ENCODE measurements at places on chromosomes 16 and 17.

DNA sequence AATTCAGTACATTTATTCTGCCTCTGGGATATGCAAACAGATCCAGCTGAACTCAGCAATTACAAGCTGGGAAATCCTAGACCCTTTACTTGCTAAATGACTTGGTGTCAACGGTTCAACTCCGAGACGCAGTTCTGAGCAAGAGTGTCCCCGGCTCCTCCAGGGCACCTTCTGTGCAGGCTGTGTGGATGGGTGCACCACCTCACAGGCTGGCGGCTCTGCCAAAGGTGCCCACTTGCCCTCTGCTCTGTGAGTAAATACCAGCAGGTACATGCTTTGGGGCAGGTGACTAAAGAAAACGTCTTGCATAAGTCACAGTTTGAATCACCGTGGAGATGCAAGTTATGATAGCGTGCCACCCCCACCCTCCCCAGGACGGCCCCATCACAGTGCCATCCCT, 23.3 kb downstream of the MAP1LC3B start:
- no peak for DNase-seq

DNA sequence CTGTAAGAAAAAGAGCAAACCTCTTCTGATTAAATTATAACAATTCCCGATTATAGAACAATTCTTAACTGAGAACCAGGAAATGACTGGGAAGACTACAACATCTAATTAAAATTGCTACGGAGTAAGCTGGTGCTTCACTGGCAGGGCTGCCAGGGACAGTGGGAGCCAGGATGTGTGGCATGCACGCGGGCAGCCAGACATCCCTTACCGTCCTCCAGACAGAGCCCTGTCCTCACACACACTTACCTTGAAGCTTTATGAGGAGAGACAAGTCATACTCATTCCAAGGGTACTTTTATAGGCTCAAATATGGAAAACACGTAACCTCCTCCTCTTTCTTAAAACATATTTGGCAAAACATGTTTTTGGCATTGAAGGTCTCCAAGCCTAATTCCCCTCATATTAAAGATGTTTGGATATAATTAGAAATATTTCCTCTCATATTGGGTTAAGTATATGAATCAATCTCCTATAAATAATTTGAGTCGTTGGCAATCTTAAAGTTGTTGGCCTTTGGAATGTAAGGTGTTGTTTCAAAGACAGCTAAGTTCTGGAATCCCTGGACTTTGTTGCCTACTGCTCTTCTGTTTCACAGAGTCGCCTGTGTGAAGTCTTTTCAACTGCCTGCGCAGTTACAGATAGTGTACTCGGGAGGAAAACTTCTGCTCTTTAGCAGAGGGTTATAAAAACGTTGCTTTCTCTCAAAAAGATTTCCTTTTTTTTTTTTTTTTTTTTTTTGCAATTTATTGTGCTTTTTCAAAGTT, at the start of gene MYH1:
Gene MYH1, minus strand, starts transcription at position 272 of the 767 bp plus-strand sequence. CDS start 1,900 bp downstream, outside the sequence.
- no peak for DNase-seq

DNA sequence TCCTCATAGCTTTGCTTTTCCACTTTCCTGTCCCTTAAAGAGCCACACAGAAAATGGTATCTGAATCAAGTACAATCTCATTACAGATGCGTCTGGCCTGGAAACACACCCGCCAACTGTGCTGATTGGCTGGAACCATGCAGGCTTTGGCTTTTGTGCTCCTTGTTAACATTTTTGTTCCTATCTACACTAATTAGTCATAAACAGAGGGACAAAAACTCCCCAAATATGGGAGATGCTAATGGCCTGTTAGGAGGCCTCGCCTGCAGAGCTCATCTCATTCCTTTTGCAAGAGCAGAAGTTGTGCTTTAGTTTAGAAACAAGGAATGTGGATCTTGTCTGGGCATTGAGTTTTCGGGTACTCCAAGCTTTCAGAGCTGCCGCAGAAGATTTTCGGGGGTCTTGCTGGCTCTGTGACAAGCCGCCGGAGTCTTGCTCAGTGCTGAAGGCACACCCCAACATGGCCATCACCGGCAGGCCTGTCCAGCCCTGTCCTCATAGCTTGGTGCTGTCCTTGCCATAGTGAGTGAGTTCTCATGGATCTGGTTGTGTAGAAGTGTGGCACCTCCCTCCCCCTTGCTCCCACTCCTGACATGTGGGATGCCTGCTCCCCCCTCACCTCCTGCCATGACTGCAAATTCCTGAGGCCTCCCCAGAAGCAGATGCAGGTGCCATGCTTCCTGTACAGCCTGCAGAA, 69.8 kb downstream of the METRNL start:
- DNase-seq = no peak

DNA sequence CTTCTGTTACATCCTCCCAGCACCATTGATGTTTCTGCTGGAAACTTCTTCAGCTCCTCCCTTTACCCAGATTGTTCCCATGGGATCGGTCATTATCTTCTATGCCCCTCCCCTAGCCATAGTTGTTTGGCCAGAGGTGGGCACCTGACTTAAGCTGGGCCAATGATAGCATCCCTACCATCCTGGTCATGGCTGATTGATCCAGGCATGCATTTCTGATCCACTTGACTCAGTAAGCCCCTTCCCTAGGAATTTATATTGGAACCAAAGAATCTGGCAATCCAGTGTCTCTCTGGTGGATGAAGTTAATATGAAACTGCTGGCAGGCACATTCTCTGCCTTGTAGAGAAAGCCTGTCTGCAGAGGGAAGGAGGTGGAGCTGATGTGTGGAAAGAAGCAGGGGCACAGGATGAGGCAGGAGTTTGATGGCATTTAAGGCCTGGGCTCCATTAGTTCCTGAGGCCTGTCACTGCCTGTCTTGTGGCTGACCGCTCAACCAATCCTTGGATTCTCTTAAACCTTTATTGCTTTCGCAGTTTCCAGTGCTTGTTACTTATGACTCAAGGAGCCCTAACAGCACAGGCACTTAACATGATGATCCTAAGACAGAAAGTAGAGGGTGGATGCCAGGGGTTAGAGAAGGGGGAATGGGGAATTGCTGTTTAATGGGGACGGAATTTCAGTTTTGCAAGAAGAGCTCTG, 152.4 kb downstream of the ABCC12 start:
- DNase-seq = no peak

GRCh38 chr16:16797239-16797638, 418.3 kb downstream of the NPIPA7 start:
- no peak for DNase-seq

DNA sequence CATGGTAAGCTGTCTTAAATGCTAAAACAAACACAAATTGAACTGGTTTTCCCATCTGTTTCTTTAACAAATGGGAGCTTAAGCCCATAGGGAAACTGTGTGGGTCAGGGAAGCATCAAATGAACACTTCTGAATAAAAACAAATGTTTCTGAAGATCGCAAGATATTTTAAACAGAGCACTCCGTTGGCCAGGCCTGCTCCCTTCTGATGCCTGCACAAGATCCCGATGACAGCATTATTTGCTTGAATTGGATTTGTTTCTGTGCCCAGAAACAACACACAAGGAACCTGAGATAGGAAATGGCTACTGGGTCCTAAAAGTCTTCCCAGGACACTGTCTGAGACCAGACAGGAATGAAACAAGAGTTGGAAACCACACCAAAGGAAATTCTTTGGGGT, 425.8 kb upstream of the ZFHX3 start:
- DNase-seq = no peak

GRCh38 chr17:73600103-73600871, 44.0 kb downstream of the SDK2 start:
- no peak for DNase-seq

DNA sequence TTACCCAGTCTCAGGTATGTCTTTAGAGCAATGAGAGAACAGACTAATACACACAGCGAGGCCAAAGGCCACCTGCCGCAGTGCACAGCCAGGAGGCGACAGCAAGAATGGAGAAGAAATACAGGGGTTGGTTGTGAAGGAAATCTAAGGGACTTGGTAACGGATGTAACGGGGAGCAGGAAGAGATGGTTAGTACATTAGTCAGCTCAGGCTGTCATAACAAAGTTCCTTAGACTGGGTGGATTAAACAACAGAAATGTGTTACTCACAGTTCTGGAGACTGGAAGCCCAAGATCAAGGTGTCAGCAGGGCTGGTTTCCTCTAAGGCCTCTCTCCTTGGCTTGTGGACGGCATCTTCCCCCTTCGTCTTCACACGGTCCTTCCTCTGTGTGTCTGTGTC, 47.1 kb downstream of the TVP23C start:
- DNase-seq = no peak

DNA sequence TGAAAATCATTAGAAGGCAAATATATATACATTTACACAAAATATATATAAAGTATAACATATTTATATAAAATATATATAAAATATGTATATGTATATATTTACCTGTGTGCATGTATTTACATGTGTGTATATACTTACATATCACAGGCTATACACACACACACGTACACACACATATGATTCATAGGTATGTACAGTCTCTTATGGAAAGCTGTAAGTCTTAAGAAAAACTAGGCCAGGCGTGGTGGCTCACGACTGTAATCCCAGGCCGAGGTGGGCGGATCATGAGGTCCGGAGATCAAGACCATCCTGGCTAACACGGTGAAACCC, 14.7 kb downstream of the TOM1L2 start:
- DNase-seq = no peak

GRCh38 chr17:79169366-79169765, 94.7 kb downstream of the ENGASE start:
- DNase-seq = no peak

DNA sequence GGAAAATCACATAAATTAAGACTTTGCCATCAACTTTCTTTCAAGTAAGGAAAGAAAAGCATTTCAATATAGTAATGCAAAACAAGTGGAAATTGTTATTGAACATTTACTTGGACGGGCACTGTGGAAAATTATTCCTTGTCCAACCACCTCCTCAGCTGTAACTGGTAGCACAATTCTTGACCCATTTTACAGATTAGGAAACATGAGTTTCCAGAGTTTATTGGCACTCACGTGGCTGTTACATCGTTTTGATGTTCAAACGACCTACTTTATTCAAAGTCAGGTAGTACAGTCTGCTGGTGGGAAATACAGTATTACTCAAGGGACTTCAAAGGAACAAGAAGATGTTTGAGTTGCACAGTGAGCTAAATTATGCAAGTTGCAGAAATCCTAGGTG, 866 bp upstream of the PCTP start:
- no peak for DNase-seq

DNA sequence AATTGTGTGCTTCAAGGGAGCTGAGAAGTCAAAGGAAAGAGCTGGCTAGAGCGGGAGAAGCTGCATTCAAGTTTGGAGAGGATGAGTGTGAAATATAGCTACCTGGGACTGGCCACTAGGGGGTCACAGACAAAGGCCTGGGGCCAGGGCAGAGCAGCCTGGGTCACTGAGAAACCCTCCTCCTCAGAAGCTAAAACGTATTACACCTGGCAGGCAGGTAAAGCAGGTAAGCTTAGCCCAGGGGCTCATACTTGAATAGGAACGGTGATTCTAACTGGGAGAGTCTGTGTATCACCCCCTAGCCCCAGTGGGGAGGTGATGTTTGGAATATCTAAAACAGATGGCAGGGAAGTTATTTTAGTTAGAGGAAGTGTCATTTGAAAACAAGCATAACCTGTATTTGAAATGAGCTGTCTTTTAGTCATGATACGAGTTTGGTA, 6.8 kb downstream of the KRT37 start:
- no peak for DNase-seq

DNA sequence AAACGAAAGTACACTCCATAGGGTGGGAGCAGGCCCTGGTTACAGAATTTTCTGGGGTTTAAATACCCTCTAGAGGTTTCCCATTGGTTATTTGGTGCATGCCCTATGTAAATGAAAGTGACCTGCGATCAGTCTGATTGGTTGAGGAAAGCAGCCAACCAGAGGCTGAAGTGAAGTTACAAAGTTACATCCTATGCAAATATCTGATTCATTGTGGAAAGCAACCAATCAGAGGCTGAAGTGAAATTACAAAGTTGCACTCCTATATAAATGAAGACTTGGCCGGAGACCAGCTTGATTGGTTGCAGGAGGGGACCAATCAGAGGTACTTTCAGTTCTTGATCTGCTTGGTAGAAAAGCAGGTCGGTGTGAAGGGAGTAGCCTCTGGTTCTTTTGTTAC, 24.4 kb downstream of the NAA60 start:
- DNase-seq = no peak

DNA sequence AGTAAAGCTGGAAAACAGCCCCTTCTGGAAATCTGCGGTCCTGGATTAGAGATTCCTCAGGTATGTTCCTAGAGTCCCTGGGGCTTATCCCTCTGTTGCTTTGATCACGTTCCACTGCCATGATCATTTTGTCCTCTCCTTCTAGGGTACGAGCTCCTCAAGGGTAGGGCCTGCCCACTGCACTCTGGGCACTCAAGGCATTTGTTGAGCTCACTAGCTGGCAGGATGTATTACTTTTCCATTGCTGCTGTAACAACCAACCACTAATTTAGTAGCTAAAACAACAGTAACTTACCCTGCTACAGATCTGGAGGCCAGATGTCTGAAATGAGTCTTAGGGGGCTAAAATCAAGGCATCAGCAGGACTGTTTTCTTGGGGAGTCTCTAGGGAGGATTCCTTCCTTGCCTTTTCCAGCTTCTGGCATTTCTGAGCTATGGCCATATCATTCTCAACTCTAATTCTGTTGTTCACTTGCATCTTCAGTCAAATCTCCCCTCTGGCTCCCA, 65.7 kb downstream of the ARSG start:
- no peak for DNase-seq

GRCh38 chr17:32569171-32570080, 82.6 kb downstream of the CDK5R1 start:
- no peak for DNase-seq

DNA sequence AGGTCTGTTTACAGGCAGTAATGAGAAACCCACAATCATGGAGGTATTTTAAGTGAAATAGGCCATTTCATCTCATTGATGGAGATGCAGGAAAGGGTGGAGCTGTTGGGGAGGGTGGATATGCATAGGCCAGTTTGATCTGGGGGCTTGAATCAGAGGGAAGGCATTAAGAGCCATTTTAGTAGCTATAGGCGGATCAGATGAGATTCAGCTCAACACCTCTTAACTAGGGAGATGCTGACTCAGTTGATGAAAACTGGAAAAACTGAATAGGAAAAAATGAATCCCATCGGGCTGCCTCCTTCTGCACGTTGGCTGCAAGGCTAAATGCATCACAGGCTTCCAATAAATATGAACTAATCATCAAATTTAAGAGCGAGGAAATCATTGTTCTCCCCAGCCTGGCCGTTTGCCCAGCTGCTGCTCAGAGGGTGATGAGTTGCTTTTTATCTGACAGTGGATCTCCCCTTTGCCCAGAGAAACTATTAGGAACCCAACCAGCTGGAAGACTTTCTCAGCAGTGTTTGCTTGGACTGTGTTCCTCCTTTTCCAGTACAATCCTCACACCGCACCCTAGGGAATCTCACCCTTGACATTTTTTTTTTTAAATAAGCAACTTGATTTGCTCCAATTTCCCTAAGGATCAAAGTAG, 149.6 kb downstream of the SOX9 start:
- DNase-seq = no peak

DNA sequence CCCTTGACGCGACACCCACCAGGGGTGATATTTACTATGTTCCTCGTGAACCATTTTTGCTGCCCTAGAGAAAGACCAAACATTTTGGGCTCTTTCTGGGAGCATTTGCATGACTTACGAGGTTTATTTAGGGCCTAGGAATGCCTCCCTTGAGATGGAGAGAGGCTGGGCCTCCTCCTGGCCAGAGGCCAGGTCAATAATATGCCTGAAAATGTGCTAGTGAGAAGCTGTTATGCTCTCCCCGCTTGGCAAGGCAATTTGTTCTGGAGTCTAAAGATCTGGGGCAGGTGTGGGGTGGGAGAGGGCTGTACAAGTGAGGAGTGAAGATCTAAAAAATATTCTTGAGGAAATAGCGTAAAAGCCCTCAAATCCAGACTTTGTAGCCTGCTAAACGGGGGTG, 587.3 kb upstream of the CDH5 start:
- DNase-seq = no peak

- DNase-seq = no peak
These were observed 685 bp upstream of the PSMD3 start for GRCh38 chr17:39979893-39980350.

GRCh38 chr16:66515596-66516508, 34.1 kb downstream of the TK2 start:
- DNase-seq = no peak
